Prostate gland (tissue), 2 donors: ENCODE measurements at places on chromosomes 11 and 22. TPM values are rescaled to one million over a fixed set of nuclear protein-coding genes. Genes with fewer than 3 reads are reported as not detected.

DNA sequence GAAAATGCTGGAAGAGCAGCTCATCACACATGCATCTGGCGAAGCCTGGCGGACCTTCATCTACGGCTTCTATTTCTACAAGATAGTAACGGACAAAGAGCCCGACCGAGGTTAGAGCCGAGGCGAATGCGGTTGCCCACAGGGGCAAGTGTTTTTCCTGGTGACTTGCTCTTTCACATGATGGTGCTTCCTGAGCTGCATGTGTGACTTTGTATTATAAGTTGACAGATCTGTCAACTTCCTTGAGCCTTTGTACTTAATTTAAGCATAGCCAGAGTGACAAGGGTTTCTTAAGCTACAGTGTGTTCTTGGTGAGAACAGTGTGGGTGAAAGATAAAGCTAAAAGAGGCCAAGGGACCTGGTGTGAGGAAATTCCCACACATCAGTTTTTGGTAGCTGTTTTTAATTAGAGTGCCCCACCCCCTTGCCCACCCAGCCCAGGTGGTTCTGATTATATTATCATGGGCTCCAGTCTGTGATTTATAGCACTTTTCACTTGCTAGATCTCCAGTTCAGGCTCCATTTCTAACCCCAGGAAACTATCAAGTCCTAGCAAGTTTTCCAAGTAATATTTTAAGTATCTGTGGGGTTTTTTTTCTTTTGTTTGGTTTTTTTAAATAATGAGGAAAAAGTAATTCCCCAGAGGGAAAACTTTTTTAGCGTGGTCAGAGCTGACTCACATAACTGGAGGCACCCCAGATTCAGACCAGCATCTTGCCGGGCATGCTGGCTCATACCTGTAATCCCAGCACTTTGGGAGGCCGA, 68.0 kb upstream of the YWHAH start:
- DNase-seq, result no peak

- DNase-seq, result no peak
Measured at GRCh38 chr11:61004761-61005181, 33.3 kb downstream of the CD6 start.

GRCh38 chr11:65308281-65308891, 6.3 kb upstream of the CDC42EP2 start:
- no peak for DNase-seq

DNA sequence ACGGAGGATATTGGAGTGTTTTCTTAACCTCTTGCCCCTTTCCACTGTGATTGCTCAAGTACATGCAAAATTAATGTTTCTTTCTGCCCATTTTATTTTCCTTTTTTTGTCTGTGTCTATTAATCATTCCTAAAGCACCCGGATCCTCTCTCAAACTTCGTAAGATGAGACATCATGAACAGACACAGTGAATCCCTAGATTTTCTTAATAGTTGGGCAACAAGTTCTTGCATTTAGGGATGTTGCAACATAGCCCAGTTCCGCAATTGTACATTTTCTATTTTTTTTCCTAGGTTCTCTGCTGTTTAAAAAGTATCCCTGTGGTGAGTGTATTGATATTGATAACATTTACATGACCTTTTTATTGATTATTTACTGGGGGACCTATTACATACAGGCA, 2.9 kb downstream of the FAM111A start:
- DNase-seq, result no peak

Gene SLC29A2
- total RNA-seq, result 10.1 TPM
